ENCODE measurements at places on chromosomes 2 and 18.

DNA sequence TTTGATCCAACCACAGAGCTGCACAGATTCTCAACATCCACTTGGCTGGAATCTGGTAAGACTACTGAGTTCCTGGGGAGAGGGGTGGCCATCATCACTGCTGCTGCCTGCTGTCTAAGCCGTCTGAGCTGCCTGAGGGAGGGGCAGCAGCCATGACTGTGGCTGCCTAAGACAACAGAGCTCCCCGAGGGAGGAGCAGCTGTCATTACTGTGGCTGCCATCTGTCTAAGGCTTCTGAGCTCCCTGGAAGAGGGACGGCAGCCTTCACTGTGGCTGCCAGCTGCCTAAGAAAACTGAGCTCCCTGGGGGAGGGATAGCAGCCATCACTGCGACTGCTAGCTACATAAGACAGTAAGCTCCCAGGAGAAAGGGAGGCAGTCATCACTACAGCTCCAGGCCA is 584.4 kb downstream of the NR4A2 start:
- DNase-seq = no peak

DNA sequence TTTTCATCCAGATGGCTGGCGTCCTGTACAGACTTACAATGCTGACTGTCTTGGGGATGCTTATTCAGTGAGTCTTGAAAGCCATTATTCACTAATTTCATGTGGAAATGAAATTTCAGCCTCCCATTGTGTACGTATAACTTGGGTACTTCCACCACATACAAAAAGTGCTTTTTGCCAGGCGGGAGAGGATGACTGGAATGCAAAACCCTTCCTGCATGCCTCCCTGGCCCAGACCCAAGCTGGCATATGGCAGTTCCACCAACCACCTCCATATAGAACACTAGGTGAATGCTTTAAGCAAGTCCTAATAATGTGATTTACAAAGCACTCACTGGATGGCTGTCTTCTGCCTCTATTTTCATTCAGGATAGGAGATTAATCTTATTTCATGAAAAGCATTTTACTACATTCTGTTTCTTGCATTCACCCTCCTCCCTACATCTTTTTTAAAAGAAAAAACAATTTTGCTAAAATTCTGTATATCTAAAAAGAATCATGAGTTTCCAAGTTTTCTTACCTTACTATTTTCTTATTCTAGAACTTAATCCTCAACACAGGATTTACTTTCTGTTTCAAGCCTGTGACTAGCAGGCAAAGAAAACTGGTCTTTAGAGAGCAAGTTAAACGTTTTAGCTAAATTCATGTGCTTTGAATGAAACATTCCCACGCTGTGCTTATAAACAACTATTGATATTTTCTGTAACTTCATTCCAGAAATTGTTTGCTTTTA is 327.6 kb downstream of the NCKAP5 start:
- no peak for DNase-seq

DNA sequence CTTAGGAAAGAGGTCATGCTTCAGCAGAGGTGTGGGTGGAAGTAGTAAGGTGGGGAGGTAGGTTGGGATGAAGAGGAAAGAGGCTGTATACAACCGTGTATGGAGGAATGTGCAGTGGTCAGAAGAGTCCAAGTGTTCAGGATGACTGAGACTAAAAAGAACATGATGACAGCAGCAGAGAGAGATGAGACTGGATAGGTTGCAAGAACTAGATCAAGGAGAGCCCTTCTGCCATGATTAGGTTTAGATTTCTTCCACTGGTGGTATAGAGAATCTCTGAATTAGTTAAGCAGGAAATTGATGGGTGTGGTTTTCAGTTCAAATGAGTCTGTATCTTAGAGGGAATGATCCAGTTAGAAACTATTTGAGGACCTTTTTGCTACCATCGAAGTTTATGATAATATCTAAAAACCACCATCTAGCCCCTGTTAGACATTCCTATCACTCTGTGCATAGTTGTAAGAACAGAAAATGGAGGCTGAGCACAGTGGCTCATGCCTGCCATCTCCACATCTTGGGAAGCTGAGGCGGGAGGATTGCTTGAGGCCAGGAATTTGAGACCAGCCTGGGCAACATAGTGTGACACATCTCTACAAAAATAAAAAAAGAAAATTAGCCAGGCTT is 221.0 kb downstream of the LTBP1 start:
- no peak for DNase-seq

DNA sequence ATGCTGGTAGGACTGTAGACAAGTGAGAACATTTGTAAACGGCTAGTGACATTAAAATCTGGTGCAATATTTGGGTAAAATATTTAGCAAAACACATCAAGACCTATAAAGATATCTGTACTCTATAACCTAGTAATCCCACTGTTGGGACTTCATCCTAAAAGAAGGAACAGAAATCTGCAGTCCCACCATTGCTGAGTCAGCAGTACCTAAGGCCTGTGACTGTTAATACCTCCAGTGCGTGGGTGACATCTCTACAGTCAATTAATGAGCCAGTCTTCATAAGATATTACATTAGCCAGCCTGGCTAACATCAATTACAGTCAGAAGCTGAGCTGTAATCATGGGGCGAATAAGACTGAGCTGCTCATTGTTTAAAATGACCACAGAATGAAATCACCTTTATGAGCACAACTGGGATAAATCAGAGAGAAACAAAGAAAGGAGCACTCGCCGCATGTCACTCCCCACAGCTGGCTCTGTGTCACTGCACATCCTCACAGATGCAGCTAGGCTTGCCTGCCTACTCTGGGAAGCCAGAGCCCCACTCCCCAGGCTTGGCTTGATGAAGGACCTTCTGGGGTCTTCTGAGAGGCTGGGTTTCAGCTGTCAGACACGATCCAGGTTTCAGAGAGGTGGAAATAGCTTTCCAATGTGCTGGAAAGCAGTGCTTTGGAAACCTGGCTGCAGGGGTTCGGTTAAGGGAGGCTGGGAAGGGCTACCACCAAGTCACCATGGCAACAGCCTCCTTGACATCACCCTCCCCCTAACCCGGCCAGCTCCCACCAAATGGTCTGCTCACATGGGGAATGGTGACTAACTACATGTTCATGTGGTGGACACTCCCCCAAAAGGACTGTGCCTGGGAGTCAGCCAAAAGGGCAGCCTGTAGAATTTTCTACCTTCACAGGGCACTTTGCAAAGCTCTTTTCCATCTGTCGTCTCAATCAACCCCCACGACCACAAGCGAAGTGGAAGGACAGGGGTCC is 145.0 kb downstream of the ZBTB7C start:
- DNase-seq = no peak

DNA sequence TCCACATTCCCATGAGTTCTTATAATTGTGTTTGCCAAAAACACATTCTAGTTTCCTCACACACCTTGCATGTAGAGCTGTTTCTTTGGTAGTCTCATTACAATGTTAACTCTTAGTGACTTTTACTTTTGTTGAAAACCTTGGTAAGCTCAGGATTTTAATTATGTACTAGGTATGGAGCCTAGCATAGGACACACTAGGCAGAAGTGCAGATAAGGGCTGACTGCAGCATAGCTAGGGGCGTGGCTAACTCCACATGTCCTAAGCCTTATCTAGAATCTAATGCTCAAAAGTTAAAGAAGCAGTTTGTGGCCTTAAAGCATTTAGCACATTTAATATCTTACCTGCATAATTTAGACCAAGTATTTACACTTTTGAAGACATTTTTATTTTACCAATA is 153.7 kb upstream of the FBXO11 start:
- no peak for DNase-seq

DNA sequence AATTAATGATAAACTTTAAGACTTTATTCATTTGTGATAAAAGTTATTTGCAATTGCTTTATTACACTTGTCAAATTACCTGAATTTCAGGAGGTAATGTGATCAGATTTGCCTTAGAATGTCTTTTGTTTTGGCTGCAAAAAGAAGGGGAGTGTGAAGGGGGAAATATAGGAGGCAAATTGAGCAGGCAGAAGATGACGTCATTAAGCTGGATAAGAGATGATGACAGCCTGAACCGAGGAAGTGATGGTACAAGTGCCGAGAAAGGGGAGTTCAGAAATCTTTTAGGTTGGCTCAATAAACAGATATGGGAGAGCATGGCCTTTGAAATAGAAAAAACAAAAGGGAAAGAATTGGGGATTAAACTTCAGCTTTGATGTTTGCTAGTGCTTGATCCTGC is 73.0 kb upstream of the TTN start:
- no peak for DNase-seq

DNA sequence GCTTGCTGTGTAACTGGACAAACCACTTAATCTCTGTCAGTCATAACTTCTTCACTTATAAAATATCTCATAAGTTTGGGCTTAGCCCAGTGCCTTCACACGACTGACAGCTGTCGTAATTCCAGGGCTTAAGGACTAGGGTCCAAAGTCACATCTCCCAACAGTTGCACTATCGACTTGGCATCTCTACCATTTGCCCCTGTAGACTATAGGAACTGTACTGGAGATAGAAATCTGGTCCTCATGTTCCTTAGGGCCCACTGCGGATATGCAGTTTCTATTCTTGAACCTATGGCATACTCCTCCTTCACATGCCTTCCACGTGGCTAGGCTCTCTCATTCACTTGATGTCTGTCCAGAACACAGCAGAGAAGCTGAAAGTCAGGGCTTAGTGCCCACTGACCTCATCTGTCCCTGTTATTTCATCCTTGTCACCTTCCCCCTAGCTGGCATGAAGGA is 2.7 kb downstream of the ABHD1 start:
- DNase-seq = no peak

- DNase-seq = no peak
Measured at GRCh38 chr18:48925491-48925780, 25.3 kb downstream of the SMAD7 start.

DNA sequence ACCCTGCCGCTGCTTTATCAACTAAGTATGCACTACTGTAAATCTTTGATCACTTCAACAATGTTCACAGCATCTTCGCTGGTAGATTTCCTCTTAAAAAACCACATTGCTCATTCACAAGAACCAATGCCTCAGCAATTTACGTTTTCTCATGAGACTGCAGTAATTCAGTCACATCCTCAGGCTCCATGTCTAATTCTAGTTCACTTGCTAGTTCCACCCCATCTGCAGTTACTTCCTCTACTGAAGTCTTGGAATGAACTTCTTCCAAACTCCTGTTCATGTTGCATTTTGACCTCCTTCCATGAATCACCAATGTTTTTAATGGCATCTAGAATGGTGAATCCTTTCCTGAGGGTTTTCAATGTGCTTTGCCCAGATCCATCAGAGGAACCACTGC is 35.8 kb downstream of the PRELID3A start:
- DNase-seq = no peak

DNA sequence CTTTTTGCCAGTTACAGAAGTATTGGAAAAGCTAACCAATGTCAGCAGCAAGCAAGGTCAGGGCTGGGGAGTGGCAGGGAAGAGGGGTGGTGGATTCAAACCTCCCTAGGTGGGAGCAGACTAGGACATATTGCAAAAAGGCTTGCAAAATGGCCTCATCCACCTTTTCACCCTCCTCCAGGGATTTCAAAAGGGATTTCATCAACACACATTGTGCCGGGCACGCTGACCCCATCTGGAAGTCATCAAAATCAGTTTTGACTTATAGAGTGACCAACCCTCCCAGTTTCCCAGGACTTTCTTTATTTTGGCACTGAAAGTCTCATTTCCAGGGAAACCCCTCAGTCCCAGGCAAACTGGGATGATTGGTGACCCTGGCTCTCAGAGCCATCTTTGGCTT is 94.7 kb downstream of the BIN1 start:
- no peak for DNase-seq

- DNase-seq = no peak
Measured at GRCh38 chr18:55858661-55859515, 270.9 kb upstream of the TCF4 start.

DNA sequence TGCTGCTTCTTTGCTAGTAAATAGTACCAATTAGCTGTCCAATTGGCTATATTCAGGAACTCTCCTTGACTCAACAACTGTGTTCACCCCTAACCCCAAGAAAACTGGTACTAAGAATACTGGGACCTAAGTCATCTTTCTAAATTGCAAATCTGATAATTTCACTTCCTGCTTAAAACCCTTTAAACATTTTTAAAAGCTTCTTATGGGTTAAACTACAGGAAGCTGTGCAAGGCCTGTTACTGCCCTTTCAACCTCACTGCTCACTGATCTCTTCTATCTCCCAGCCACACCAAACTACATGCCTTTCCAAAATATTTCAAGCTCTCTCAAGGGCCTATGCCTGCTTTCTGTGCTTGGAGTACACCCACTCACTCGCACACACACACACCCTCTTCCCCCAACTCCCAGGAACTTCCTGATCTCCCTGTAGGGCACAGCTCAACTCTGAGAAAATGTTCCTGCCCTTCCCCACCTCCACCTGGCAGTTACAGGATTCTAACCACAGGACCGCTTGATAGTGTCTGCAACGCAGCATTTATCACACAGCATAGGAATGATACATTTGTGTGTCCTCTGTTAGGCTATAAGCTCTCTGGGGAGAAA is 6.7 kb downstream of the LMAN1 start:
- DNase-seq = no peak

- no peak for DNase-seq
Measured at GRCh38 chr18:72555968-72556367, 11.8 kb upstream of the CBLN2 start.

DNA sequence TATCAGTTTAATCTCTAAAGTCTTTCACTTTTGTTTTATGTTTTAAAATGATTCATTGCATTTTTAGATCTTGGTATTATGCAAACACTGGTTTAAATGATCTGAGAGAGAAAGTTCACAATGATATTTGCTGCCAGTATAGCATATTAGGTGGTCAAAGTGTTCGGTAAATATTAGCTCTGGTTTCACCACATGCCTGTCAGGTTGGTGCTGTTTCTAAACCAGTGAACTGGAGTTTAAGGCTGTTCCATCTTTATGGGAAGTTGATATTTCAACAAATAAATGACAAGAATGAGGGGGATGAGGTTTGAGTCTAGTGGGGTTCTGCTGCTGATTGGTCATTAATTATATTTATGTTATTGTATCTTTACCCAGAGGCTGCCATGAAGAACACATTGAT is 436.4 kb downstream of the DCDC2C start:
- DNase-seq = no peak

GRCh38 chr18:58354051-58354450 is 274.8 kb downstream of the ALPK2 start:
- DNase-seq = no peak

GRCh38 chr2:27954771-27955383 is 64.3 kb downstream of the BABAM2 start:
- no peak for DNase-seq

DNA sequence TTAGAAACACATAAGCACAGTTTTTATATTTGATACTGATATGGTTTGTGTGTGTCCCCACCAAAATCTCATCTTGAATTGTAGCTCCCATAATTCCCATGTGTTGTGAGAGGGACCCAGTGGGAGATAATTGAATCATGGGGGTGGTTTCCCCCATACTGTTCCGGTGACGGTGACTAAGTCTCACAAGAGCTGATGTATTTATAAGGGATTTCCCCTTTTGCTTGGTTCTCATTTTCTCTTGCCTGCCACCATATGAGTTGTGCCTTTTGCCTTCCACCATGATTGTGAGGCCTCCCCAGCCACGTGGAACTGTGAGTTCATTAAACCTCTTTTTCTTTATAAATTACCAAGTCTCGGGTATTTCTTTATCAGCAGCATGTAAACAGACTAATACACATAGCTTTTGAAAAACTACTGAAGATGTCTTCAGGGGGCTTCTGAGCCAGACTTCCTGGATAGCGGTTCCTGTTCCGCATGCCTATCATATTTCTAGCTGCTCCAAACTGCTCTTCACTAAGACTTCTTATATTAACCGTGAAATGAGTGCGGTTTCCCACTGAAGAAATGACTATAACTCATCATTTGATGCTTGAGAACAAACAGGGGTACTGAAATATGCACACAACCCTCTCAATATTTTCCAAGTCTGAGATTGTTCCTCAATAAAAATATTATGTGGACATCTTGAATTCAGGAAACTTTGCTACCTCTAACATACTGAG is 75.8 kb downstream of the SPHKAP start:
- DNase-seq = no peak
